Activated naive CD4-positive, alpha-beta T cell treated with anti-CD3 and anti-CD28 coated beads for 36 hours (primary cell): ENCODE measurements at places on chromosomes 16 and 17. TPM values are rescaled to one million over a fixed set of nuclear protein-coding genes. Genes with fewer than 3 reads are reported as not detected.

DNA sequence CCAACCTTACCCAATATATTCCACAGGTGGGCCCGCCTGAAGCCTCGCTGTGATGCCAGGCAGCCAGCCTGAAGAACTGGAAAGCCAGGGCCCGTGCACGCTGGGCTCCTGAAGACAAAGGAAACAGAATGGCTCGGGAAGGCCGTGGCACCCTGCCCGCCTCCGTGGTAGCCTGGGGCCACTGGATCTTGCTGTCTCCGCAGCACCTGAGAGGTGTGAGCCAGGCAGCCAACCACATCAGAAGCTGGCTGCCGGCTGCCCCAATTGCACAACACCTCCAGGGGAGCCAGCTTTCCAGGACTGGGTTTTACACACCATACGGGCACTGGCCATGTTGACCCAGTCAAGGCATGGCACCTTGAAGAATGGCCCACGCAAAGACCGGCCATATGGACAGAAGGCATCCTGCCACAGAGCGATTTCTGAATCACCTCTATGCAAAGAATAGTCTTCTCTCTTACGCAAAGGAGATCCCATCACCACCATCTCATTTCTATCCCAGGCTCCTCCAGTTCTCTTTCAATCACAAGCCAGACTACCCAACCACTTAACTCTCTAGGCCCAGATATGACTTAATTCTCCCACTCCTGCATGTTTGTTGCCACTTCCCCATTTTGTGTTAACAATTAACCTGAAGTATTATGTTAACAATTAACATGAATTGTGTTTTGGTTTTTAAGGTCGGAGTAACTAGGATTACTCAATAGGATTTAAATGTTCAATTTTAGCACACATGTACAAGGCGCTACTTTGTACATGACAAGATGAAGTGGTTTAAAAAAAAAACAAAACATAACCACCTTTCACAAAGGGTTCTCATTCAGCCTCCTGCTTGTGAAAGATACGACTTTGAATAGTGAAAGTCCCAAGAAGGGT lies 32.1 kb downstream of the ZFHX3 start:
- no peak for DNase-seq

GRCh38 chr16:73997971-73998370 lies 298.6 kb upstream of the PSMD7 start:
- DNase-seq = no peak

DNA sequence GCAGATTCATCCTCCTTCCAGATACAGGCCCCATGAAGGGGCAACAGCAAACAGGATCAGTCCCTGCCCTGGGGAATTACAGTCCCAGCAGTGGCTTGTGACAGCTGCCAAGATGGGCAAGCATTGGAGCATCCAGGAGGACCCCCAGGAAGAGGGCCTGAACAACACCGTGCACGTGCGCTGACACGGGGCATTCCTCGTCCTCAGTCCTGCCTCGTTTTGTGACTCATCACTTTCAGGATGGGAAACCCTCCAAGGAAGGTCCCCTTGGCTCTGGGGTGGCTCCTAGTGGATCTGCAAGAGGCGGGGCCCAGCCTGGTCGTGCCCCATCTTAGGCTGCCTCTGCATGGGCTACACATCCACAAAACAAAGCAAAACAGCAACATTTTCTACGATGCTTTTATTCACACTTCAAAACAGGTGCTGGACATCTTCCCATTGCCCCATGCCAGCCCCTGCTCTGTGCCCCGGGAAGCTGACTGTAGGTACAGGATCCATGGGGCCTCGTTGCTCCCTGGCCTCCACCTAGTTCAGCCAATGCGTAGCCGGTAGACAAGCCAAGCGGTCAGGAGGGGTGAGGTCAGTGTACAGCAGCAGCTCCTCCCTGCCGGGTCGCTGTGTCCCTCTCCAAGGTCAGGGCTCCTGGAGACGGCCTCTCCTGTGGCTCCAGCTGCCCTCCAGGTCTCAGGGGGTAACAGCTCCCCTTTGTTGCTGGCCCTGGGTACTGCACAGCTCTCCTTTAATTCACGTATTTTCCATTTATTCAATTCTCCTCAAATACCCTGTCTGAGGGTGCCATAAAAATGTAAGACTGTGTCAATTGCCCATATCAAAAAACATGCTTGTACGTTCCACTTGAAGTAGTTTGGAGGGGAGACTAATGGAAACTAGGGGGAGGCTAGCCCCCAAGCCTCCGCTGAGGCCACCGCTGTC lies 32.2 kb downstream of the ACTG1 start:
- no peak for DNase-seq

Gene ALOX15
- not detected for total RNA-seq

- no peak for DNase-seq
These were observed 32.6 kb upstream of the ARL6IP1 start for GRCh38 chr16:18833707-18834505.
